Uterus (tissue), 4 donors: ENCODE measurements at places on chromosomes 12 and 14.
A peak's percentile ranks its signal among the peaks of the same experiment; 100 is the strongest.

- DNase-seq = no peak
Measured at GRCh38 chr14:97945631-97946030, 1148.4 kb downstream of the VRK1 start.

DNA sequence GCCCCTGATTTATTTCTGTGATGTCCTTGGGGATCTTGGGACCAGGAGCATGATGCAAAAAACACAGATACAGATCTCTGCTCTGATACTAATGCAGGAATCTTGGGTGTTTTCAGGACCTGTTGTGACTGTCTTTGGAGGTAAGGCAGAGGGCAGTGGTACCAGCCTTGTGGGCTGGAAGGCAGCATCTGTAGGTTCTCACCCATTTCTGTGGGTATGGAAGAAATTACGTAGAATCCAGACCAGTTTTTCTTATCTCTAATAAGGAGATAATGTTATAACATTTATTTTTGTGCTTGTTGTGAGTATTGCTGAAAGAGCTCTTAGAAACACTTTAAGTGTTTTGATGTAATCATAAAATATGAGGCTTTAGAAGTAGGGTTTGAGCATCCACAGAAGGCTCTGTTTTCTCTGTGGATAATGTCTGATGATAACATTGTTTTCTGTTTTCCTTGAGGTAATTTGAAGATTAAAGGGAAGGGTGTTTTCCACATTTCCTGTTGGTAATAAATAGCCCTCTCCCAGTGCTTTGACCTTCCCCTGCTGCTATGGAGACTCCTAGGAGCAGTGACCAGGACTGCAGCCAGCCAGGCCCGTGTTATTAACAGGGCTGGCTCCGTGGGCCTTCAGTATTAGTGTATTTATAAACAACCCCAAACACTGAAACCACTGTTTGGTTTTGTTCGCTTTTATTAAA, 9.4 kb upstream of the DCP1B start:
- DNase-seq = peak; percentile 83

DNA sequence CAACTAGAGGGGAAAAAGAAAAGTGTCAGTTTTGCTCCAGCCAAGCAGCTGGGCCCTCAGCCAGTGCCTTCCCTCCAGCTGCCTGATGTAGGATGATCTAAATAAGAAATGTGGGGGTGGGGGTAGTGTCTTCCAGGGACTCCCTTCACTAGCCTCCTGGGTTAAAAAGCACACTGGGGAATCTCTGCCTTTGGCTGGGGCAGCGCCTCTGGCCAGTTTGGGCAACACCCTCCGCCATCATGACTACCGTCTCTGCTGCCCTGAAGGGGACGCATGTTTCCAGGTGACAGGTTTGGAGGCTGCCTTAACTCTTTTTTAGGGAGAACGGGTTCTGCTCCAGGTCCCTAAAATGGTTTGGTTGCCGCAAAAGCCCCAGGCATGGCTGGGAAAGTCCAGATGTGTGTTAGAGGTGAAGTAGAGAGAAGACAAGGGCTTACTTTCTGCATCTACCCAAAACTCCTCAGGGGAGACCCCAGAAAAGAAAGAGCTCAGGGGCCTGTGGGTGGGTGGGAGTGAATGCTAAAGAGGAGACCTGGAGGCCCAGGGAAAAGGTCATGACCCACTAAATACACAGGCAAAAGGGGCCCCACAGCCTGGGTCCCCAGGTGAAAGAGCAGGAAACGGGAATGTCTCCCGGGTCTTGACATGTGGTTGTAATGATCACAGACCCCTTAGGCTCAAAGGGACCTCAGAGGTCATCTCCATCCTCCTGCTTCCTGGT, 132.8 kb upstream of the CCND2 start:
- no peak for DNase-seq

DNA sequence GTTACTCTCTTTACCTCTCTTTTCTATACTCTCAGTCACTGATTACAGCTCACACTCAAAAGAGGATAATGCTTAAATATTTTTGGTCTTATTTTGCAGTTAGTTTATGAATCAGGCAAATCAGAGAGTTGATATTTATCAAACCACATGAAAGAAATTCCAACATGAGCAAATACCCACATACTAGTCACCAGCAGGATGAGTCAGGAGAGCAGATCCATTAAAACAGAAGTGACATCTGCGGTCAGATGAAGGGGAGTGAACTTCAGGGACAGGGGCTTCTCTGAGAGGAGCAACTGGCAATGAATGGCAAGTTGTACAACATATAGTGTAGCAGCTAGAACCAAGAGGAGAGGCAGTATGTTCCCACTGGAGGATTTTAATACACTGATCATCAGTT, 258.7 kb downstream of the SYT10 start:
- no peak for DNase-seq

GRCh38 chr12:106118-106591, 39.6 kb downstream of the IQSEC3 start:
- no peak for DNase-seq

GRCh38 chr12:79662046-79662811, 28.5 kb downstream of the PAWR start:
- DNase-seq = no peak

DNA sequence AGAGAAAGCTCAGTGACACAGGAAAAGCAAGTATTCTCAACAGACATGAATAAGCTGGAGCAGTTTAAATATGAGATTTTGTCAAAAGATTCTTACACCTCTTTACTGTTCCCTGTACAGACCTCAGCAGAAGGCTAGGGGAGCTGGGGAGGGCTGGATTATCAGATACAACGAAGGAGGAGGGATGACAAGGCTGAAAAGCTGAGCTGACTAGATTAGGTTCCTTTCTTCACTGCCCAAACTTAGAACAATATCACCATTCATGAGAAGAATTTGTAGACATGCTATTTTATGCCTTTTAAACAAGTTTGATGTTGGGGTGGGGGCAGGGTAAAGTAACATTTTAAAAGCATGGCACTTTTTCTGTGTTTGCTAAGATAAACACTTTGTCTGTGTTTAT, 611.1 kb downstream of the AACS start:
- no peak for DNase-seq

DNA sequence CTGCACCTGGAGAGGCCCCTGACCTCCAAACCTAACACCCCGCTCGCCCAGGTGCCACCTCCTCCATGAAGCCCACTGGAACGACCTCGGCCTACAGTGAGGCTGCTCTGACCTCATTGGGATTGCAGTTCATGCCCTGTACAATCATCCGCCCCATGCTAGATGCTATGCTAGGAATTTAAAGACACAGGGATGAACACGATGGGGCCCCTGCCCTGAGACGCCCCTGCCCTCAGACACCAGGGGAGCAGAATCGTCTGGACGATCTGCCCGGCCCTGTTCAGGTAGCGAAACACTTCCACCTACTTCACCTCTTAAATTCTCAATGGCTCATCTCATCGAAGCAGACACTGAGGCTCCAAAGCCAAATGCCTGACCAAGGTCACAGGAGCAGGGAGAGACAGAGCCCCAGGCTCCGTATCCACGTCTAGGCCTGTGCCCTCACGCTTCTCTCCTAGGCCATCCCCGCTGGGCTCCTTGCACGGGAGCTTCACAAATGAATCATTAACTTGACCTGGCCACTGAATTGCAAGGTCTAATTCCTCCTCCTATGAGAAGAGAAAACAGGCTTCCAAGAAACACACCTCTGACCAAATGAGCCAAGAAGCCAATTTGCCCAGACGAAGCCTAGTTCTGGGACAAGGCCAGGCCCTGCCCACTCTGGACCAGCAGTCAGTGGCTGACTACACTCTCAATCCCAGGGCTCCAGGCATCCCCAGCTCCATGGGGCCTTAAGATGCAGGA, 35.2 kb downstream of the SCARB1 start:
- no peak for DNase-seq

- no peak for DNase-seq
Measured at GRCh38 chr12:43676183-43676813, 82.3 kb downstream of the PUS7L start.

DNA sequence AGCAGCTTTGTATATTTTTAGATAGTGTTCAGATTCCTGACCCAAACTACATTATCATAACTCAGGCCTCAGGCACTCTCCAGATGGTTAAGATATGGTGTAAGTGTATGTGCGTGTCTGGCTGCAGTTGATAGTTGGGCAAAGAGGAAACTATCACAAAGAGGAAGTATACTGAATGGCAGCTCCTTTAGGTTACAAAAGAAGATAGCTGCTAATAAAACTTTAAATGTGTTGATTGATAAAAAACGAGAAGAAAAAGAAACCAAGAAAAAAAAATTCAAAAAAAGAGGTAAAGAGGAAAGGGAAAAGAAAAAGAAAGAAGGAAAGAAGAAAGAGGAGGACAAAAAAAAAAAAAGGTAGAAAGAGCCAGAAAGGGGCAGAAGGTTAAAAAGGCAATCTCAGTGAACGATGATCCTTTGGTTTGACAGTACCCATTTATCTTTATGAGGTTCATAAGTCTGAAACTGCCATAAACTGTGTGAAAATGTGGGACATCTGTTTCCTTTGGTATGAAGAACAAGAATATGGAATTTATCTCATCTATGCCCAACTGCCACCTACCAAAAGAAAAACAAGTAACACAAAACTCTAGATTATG, 42.2 kb downstream of the TAOK3 start:
- DNase-seq = no peak

DNA sequence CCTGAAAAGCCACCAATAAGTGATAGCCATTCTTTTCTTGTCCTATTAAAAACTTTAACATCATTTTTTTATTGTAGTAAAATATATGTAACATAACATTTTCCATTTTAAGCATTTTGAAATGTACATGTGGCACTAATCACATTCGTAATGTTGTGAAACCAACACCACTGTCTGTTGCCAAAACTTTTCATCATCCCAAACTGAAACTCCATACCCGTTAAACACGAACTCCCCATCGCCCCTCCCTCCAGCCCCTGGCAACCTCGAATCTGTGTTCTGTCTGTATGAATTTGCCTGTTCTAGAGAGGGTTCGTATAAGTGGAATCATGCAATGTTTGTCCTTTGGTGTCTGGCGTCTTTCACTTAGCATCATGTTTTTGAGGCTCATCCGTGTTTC, 75.9 kb downstream of the CCDC92 start:
- peak; percentile 31 for DNase-seq

DNA sequence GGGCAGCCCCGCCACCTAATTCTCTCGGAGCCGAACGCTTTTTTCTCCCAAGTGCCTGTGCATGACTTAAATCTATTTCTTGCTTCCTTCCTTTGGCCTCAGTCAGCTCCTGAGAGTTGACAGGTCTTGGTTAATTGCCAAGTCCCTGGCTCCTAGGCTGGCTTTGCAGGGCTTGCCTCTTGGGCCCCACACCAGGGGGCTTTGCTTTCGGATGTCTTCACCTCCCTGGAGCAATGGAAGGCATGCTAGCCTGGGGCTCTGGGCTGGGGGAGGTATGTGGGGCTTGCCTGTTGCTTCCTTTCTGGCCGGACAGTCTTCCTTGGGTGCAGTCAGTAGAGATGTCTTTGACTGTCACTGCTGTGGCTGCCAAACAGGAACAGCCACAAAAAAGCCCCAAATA, 2.2 kb upstream of the KRT80 start:
- DNase-seq = no peak

- no peak for DNase-seq
Measured at GRCh38 chr12:95337146-95337545, 119.5 kb downstream of the VEZT start.

- DNase-seq = no peak
Measured at GRCh38 chr12:63897931-63898330, 53.4 kb downstream of the SRGAP1 start.

GRCh38 chr14:30861200-30861599, 13.2 kb upstream of the COCH start:
- DNase-seq = no peak

DNA sequence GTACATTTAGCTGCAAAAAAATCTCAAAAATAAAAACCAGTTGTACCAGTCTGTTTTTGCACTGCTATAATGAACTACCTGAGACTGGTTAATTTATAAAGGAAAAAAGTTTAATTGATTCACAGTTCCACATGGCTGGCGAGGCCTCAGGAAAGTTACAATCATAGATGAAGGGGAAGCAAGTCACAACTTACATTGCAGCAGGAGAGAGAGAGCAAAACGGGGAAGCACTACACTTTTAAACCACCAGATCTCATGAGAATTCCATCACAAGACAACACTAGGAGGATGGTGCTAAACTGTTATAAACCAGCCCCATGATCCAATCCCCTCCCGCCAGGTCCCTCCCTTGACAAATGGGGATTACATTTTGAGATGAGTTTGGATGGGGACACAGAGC, 186.0 kb downstream of the TMTC3 start:
- DNase-seq = no peak

- DNase-seq = no peak
Measured at GRCh38 chr14:33377596-33378390, 439.1 kb downstream of the NPAS3 start.

DNA sequence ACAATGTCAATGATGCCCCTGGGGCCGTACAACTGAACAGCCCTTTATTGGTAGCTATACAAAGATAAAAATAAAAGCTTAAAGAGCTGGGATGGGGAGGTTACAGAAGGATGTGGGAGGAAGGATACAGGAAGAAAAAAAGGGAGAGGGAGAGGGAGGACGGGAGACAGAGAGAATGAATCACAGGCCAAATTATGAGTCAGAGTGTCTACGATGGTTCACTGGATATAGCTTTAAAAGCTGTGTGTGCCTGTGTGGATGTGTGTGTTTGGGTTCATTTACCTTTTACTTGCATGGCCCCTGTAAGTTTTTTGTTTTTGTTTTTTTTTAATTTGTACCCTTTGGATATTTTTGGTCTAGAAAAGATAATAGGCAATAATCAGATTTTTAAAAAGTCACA, 111.9 kb downstream of the CCDC60 start:
- DNase-seq = no peak

DNA sequence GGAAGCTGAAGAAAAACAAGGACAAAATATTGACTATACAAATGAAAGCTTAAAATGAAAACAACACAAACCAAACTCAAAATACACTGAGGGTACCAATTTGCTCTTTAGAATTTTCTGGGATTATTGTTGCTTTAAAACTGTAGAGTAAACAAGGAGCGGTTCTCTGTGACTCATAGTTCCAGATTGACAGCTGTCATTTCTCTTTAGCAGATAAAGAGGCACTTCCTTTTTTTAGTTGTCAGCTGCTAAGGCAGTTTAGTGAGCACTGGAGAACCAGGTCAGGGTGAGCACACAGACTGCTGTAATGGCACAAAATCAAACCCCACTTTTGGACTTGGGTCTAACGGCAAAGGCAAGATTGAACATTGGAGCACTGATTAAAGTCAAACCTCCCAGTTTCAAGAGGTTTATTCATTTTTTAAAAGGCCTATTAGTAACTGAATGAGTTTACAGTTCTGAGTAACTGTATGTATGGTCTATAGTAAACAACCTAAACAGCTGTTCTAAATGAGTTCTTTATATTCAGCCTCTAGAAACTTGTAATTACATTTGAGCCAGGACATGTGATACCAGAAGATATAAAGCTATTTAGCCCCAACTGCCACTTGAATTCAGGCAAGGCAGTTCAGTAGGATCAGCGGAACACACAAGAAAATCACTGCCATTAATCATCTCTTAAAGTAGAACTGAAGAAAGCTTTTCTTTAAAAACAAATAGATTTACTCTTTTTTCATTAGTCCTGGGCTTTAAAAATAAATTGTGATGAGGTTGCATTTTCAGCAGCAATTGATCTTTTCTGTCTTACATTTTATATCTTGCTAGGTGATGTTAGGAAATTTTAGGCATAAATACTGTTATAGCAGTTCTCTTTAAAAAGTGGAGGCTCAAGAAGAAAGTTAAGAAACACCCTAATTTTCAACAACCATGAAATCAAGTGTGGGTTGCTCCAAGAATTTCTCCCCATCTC, 71.7 kb upstream of the PRICKLE1 start:
- DNase-seq = no peak
